ENCODE measurements at places on chromosomes 7 and 10. TPM values are rescaled to one million over a fixed set of nuclear protein-coding genes. Genes with fewer than 3 reads are reported as not detected.

The TECPR1 gene
- 20.3 TPM for total RNA-seq

The PON1 gene
- not detected for total RNA-seq

The ENO4 gene
- 0.29 TPM for total RNA-seq

The CLDN4 gene
- total RNA-seq: 0.59 TPM

The ANXA8L1 gene
- 0.29 TPM for total RNA-seq

The HTRA1 gene
- 413 TPM for total RNA-seq

The CHAT gene
- total RNA-seq: not detected

The FBXL13 gene
- 2.2 TPM for total RNA-seq

The AEBP1 gene
- 219 TPM for total RNA-seq

The GLI3 gene
- 11.9 TPM for total RNA-seq

The LIPN gene
- not detected for total RNA-seq

The SLC29A4 gene
- 1.1 TPM for total RNA-seq

The DYNC1I1 gene
- 2.2 TPM for total RNA-seq

The LBX1 gene
- not detected for total RNA-seq

The MEIG1 gene
- 1.2 TPM for total RNA-seq

The ZCCHC24 gene
- total RNA-seq: 69.5 TPM

The RPEL1 gene
- 0.29 TPM for total RNA-seq

The CUBN gene
- total RNA-seq: 0.88 TPM

The PLA2G12B gene
- total RNA-seq: not detected

The CREB3L2 gene
- total RNA-seq: 28.6 TPM

The PKD2L1 gene
- not detected for total RNA-seq

The MYH16 gene
- total RNA-seq: under 0.01 TPM

The SLC25A40 gene
- 11.6 TPM for total RNA-seq

The COL28A1 gene
- total RNA-seq: 0.29 TPM

The SERPINE1 gene
- total RNA-seq: 278 TPM

The NAMPT gene
- 51.9 TPM for total RNA-seq

The RELN gene
- total RNA-seq: 0.36 TPM

The GNA12 gene
- total RNA-seq: 32.7 TPM

Measured in osteoblast (primary cell).